EH (cell line): ENCODE measurements at places on chromosomes 4 and X.

DNA sequence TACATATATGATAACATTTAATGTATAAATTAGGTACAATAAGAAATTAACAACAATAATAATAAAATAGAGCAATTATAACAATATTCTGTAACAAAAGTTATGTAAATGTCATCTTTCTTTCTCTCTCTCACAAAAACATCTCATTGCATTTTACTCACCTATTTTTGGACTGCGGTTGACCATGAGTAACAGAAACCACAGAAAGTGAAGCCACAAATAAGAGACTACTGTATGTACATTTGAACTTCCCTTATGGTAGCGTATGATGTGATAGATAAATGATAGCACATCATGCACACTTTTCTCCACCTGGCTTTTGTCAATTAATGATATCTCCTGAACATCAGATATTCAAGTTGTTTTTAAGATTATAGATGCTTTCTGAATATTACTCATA is 80.5 kb downstream of the HNRNPD start:
- DNase-seq, result no peak

DNA sequence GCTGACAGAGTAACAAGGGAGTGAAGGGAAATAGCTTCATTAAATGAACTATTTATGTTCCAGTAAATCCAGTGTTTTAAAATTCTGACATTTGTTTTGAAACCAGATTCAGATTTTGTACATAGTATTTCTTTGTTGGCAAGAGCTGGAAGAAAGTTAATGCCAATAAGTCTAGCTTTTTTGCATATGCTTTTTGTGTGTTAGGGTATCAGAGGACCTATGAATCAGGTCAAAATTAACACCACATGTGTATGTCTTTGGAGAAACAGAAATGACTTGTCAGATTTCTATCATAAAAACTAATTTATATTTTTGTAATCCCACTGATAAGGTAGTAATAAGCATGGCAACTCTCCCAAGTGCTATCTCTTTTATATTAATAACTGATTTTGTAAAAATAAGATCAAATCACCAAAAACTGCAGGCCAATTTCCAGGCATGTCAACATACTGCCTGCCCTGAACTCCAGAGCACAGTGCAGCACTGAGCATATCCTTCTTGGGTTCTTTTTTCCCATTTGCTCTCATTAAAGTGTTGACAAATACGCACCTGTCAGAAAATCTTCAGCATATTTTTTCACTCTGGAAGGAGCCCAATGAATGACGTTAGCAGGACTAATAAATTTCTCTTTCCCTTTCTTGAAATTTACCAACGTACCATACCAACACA is 65.5 kb downstream of the SH3RF1 start:
- DNase-seq, result no peak

DNA sequence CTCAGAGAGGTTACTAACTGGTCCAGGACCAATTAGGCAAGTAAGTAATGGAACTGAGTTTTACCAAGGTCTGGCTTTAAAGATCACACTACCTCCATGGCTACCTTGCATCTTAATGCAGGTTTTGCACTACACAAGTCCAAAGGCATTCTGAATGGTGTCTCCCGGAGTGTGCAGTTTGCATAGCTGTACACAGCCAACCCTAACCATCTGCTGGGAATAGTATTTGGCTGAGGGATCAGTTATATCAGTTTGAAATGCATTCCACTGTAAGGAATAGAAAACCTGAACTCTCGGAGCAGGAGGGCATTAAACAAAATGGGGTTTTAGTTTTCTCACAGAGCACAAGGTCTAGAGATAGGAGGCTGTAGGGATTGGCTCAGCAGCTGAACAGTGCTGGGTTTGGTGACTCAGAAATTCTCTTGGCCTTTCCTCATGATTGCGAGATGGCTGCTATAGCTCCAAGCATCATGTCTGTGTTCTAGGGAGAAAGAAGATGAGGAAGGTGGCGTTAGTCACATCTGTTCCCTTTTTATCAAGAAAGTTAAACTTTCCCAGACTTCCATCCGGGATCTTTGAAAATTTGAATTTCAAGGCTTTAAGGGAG is 177.1 kb downstream of the NHS start:
- peak; percentile 59 for DNase-seq

DNA sequence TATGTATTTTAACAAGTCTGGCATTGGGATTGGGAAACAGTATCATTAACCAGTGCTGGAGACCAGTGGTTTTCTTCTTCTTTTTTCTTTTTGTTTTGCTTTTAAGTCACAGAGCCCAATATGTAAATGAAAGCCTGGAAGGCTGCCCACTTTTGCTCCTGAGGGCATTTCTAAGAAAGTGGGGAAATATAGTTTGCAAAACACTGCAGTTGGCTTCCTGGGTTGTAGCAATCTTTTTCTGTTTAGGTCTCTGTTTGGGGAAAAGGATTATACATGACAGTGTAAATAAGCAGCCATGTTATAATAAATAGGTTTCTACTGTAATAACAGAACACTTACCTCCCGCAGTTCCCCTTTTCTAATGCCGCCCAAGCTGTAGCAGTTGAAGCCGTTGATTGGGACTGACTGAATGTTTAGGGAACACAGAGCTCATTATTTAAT is 105.5 kb downstream of the TMEM164 start:
- DNase-seq, result peak; percentile 42

GRCh38 chr4:1192493-1193205 is 20.3 kb upstream of the SPON2 start:
- no peak for DNase-seq

- no peak for DNase-seq
Observed at GRCh38 chrX:124035657-124036056, 74.2 kb downstream of the STAG2 start.

GRCh38 chr4:58776627-58777026 is 1666.4 kb upstream of the IGFBP7 start:
- DNase-seq, result no peak

GRCh38 chr4:48315728-48316630 is 25.4 kb upstream of the SLAIN2 start:
- DNase-seq, result peak; percentile 72

DNA sequence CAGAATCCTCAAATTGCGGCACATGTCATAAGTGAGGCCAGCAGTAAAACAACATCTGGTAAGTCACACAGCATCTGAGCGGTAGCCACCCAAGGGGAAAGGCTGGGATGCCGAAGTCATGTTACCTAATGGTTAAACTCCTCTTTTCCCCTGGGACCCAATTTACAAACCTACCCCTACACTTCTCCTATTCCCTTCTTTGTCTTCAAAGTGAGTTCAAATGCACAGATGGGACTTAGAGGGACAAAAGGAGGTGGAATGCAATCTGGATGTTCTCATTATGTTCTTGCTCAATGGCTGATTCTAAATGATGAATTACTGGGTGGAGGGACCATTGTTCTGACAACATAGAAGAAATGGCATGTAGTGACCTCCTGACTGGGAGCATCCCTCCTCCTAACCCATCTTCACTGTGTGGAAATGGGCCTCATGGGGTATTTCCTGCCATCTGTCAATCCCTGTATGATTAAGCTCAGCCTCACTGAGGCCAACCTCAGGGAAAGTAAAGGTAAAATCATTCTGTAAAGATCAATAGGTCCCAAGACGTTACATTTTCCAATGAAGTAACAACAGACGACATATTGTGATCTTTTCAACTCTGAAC is 8.5 kb downstream of the CD40LG start:
- no peak for DNase-seq

DNA sequence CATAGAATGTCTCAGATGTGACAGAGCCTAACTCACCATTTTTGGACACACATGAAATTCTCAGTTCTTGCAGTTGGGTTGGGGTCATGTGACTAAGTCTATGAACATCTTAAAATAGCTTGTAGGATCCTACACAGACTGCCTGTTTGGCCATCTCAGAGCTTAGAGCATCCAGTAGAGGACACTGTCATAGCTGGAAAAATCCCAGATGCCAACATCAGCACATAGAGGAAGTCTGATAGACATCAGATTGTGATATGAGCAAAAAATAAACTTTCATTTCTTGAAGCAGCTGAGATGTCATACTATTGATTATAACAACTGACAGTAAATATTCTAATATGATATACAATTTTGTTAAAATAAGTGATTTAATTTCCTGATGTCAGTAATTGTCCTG is 207.1 kb downstream of the TRAM1L1 start:
- no peak for DNase-seq

DNA sequence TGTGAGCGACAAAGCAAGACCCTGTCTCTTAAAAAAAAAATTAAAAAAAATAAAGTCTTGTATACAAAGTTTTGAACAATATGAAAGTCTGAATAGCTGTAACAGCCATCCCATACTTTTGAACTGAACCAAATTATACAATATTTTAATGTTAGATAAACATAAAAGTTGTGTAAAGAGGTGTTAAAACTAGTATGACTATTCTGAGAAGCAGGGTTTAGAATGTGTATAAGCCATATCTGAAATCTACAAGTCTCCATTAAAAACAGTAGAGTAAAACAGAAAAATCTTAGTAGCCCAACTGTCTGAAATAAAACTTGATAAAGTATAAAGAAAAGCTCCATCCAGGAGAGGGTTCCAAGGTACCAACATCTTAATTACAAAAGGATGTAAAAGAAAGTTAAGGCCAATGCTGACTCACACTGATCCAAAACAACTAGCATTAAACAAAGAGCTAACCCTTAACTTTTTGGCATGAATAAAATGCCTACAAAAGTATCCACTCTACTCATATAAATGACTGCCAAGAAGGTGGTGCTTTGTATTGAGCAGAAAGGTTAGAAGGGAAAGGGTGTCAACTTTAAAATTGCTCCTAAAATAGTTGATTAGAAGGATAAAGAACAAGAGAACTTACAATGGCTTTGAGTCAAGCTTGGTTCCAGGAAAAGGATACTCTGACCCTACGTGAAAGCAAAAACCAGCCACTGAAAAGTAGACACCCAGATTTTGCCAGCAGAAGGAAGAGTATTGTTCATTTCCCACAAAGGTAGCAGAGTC is 18.5 kb downstream of the CNOT6L start:
- DNase-seq, result peak; percentile 38

GRCh38 chr4:168529257-168529656 is 32.4 kb downstream of the PALLD start:
- no peak for DNase-seq

GRCh38 chr4:183507925-183508696 is 3.3 kb downstream of the ING2 start:
- no peak for DNase-seq

DNA sequence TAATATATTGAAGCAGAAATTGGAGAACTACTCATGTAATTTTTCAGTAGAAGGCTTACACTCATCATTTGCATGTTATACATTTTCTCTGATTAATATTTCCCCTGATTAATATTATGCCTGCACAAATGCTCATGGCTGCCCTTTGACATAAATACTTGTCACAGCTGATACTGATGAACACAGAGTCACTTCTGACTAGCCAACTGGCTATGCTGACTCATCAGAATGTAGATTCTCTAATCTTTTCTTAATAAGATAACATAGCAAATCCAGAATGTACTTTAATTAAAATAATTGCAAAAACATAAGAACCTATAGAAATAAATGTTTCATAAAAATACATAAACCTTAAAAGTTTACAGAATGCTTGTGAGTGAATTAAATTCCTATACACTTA is 52.4 kb upstream of the C4orf54 start:
- DNase-seq, result no peak

- no peak for DNase-seq
Observed at GRCh38 chrX:107677909-107678308, 49.6 kb downstream of the PRPS1 start.

GRCh38 chr4:132542228-132542627 is 606.9 kb upstream of the PCDH10 start:
- DNase-seq, result no peak

- no peak for DNase-seq
Observed at GRCh38 chr4:102399021-102399420, 53.7 kb upstream of the SLC39A8 start.

DNA sequence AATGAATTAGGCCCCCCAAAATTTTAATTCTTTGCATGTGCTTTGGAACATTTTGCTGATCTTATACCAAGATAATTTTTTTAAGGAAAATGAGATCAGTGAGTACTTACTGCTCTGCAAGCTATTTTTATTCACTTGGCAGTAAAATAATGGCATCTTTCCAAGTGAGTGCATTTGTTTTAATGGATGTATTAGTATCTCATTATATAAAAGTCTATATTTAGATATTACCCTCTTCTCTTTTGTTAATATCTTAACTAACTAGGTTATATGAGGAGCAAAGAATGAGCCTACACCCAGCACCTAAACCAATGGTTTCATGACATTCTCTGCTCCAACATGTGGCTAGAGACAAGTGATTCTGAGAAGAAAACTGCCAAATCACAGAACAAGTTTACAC is 21.1 kb upstream of the ARAF start:
- DNase-seq, result peak; percentile 57

- DNase-seq, result peak; percentile 78
Observed at GRCh38 chr4:57083090-57083489, 27.1 kb downstream of the IGFBP7 start.

- no peak for DNase-seq
Observed at GRCh38 chrX:19683817-19684216, 168.5 kb upstream of the MAP3K15 start.

DNA sequence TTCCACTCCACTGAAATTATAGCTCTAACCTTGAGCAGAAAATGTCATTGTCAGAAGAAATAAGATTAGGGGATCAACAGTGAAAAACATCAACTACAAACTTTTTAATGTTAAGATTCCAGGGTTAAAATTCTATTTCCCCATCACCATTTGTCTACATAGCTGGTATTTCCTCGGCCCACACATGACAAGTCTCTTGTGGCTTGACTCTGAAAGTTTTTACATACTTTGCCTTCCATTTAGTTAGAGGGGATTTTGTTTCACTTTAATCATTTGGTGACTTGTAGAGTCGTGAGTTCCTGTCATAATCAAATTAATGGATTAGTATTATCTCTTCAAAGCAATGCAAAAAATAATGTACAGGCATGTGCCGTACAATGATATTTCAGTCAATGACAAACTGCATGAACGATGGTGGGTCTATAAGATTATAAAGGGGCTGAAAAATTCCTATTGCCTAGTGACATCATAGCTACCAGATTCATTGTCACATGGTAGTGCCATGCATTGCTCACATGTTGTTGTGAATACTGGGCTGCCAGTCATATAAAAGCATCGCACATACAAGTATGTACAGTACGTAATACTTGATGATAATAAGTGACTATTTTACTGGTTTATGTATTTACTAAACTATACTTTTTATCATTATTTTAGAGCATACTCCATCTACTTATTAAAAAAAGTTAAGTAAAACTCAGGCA is 72.0 kb downstream of the ING2 start:
- DNase-seq, result peak; percentile 25

DNA sequence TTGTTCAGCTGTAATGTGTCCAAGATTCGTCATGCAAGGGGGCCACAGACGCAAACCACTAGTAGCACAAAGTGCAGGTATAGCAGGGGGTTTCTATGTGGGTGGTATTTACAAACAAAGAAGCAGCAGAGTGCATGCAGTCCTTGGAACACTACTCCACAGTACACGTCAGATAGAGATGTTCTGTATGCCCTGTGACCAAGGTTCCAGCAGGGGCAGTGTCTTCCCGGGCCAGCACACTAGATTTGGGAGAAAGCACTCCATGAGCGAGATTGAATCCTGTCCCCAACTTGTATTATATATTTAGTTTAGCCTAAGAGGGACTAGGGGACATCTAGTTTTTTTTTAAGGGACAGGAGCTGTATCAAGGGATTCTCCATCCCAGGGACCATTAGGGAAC is 54.4 kb upstream of the ESX1 start:
- DNase-seq, result no peak
